Stimulated activated CD8-positive, alpha-beta memory T cell treated with anti-CD3 and anti-CD28 coated beads, Interleukin-2, amount 100 ng/mL, for 1 hour (primary cell): ENCODE measurements at places on chromosomes 4 and X.

- DNase-seq, result no peak
These were observed 28.3 kb upstream of the ALG13 start for GRCh38 chrX:111652719-111653118.

DNA sequence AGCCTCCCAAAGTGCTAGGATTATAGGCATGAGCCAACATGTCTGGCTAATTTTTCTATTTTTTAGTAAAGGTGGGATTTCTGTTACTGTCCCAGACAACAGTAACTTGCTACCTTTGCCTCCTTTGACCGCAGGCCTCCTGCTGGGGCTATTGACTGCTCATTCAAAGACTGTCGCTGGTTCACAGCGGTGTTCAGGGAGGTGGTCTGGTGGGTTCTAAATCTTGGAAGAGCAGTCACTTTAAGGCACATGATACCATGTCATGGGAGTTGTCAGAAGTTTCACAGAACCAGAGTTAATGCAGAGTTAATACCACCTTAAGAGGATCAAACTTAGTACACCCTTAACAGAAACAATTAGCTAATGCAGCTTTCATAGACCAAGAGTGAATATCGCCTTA lies 3.8 kb downstream of the ASMT start:
- DNase-seq, result no peak

DNA sequence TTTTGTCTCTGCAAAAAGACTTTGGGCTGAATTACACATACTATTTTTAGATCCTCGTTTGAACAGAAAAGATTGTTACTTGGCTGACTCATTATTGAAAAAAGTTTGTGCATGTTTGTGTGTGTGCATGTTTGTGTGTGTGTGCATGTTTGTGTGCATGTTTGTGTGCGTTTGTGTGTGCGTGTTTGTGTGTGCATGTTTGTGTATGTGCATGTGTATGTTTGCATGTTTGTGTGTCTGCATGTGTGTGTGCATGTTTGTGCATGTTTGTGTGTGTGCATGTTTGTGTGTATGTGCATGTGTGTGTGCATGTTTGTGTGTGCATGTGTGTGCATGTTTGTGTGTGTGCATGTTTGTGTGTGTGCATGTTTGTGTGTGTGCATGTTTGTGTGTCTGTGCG lies 201.1 kb upstream of the FAT1 start:
- no peak for DNase-seq

- DNase-seq, result no peak
These were observed 169.6 kb upstream of the GATB start for GRCh38 chr4:151930372-151930771.

GRCh38 chr4:59960143-59960542 lies 1240.0 kb upstream of the ADGRL3 start:
- DNase-seq, result no peak

DNA sequence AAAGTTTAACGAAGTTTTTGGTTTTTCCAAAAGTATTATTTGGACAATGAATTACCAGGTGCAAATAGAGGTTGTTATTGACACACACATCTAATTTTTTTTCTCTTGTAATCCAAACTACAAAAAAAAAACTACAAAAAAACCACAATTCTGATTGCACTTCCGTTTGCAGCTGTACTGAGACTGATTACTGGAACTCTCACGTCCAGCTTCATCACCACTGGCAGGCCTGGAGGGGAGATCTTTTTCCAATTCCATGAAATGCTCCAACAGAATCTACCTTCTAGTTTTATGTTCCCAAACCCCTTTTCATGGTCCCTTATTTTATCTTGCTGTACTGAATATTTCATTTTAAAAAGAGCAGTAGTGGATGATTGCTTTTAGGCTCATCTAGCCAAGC lies 1118.3 kb downstream of the C4orf33 start:
- no peak for DNase-seq

GRCh38 chr4:164799410-164799809 lies 45.5 kb downstream of the SMIM31 start:
- no peak for DNase-seq

GRCh38 chr4:112896609-112897190 lies 152.8 kb upstream of the ANK2 start:
- no peak for DNase-seq

- DNase-seq, result no peak
These were observed 405.4 kb upstream of the TECRL start for GRCh38 chr4:64814616-64815015.

DNA sequence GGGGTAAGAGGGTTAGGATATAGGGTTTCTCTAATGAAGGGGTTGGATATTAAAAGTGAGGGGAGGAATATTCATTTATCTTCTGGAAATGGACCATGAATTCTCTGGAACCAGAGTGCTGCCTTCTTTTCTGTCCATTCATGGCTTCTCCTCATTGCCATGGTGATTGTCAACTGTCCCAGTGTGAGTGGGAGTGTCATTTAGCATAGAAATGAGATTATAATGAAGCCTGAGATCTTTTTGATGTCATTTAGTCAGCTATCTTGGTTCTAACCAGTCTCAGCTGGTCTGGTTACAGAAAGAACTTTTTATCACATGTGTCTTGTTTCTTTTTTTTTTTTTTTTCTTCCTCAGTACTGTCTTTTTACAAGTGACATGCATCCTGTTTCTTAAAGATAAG lies 497.3 kb upstream of the PITX2 start:
- DNase-seq, result no peak

DNA sequence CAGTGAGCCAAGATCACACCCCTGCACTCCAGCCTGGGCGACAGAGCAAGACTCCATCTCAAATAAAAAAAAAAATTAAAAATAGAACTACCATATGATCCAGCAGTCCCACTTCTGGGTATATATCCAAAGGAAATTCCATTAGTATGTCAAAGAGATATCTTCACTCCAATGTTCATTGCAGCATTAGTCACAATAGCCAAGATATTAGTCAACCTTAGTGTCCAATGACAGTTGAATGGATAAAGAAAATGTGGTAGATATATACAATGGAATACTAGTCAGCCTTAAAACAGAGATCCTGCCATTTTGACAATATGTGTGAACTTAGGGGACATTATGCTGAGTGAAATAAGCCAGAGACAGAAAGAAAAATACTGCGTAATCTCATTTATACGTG lies 49.4 kb downstream of the C4orf46 start:
- DNase-seq, result no peak

DNA sequence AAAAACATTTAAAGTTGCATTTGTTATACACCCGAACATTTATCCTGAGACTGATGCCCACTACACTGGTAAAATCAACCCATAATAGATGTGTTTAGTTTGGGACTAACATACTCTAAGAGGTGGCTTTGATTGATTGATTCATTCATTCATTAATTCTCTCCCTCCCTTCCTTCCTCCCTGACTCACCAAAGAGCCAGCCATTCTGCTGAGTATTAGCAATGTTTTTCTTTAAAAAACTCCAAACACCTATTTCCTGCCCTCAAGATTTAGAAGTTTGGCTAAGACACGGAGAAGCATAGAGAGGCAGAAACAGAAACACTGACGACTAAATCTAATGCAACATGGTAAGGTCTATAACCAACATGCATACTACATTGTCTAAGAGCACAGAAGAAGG lies 88.9 kb downstream of the RASL11B start:
- DNase-seq, result no peak

GRCh38 chrX:3052860-3053259 lies 11.6 kb downstream of the ARSF start:
- DNase-seq, result no peak

DNA sequence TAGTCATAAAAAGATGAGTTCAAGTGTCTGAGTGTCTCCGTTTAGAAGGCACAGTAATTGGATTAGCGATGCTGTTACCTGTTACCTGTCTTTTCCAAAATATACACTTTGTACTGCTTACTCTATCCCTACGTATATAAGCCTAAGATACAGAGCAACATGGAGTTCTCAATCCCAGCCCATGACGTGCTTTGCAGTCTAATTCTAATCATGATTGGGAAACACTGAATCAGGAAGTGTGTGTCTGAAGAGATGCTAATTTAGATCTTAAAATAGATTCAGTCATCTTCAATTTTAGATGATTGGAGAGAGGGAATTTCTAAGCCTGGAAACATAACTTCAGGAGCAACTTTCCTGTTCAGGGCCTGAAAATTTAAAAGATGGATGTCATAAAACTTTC lies 115.1 kb downstream of the PCDH19 start:
- no peak for DNase-seq

DNA sequence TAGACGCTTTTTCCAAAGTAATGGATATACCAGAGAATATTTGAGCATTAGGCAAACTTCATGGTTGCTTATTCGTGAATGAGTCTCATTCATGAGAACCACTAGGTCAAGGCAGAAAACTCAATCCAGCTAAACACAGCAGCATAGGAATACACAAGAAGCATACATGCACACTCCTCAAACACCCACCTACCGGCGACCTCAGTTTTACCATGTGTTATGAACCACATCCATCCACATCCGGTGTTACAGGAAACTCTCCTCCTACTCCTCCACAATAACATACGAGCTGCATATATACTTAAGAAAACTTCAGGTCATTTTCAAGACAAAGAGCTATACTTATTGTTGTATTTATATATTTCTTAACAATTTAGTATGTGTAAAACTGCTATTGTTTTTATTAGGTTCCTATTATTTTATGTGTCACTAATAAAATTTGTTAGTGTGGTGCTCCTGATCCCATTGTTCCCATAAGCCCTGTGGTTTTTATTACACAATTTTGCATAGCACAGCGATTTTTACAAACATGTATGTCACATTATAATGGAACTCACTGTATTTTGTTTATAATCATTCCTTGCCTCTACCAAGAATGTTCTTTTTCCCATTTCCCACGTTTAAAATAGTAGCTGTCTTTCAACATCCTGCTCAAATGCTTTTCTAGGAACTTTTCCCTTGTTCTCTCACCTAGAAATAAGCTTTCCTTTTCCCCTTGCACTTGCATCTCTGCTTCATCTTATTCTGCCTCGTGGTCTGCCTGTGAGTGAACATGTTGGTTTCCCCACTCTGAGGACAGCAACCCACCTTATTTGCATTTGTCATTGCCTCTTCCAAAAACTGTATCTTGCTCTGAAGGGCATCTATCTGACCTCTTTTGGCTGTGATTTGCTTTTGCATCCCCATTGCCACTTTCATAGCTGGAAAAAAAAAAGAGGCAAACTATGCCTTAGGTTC lies 48.3 kb downstream of the STBD1 start:
- no peak for DNase-seq

- DNase-seq, result no peak
These were observed 92.0 kb downstream of the NAA11 start for GRCh38 chr4:79233820-79234219.
